ENCODE measurements at places on chromosomes 12 and 14.

DNA sequence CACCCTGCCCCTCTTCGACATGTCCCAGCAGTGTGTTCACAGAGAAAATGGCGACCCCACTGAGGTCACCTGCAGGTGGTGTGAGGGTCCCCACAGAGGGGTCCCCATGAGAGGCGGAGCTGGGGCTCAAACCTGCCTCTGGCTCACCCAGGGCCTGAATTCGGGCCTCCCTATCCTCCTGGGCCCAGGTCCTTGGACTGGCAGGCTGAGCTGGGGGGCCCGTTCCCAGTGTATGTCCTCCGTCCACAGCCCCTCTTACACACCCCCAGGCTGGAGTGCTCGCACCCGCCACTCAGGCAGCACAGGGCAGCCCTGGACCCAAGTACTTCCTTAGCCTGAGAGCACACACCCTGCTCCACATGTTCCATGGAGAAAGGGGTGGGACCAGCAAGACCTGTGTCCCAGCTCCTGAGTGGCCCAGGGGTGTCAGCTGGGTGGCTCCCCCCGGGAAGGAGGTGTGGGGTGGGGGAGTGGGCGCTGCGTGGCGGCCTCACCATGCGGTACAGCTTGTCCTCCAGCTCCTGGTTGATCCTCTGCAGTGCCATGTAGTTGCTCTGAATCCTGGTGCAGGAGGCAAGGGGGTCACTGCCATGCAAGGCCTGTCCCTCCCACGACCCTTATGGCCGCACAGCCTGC is 42.6 kb downstream of the BEGAIN start:
- DNase-seq = no peak

DNA sequence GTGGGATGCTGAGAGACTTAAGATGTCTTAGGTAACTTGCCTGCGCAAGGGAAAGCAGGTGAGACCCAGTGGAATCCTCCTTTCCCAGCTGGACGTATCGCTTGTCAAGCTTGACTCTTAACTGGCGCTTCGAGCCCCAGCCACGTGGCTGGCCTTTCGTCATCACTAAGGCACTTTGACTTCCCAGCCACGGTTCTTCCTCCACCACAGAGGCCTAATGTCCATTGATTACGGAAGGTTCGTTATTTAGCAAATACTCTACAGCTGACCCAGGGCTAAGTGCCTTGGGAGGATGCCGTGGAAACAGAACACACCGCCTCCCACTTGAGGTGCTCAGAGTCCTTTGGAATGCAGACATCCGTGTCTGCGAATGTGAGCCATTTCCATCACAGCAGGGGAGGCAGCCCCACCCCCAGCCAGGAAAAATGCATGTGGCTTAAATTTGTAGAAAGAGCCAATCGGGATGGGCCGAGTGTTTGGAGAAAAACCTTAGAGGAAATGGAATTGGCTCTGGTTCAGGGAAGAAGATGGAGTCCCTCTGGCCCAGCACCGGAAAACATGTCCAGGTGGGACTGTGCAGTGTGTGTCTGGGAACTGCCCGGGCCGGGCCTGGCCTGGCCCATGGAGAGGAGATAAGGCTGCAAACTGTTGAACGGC is 115.7 kb downstream of the PLXNC1 start:
- DNase-seq = no peak

GRCh38 chr12:65860600-65860999 is 36.3 kb downstream of the HMGA2 start:
- no peak for DNase-seq

DNA sequence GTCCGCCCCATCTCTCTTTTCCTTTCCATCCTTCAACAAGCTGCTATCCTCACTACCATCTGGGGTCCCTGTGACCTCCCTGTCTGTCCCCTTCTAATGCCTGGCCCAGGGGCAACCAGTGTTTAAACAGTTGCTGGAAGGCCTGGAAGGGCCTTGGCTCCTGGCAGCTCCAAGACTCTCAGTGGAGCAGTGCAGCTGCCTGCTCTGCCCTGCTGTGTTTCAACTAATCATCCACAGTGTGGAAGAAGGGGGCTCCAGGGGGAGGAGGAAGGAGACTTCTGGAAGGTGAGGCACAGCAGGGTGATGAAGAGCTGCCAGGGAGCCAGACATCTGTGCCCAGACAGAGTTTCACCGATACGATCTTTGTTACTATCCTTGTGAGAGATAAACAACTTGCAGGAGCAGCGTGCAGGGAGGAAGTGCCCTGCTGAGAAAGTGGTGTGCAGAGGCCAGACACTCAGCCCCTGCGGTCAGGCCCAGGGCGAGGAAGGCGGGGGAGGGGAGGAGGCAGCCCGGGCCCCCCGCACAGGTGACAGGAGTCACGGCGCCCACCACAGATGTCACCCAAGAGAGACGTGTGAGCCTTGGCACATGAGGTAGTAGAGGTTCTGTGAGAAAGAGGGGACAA is 1061.8 kb downstream of the BCL11B start:
- peak; percentile 53 for DNase-seq

- DNase-seq = peak; percentile 68
Observed at GRCh38 chr14:106694638-106695393, 1168.4 kb downstream of the TMEM121 start.

DNA sequence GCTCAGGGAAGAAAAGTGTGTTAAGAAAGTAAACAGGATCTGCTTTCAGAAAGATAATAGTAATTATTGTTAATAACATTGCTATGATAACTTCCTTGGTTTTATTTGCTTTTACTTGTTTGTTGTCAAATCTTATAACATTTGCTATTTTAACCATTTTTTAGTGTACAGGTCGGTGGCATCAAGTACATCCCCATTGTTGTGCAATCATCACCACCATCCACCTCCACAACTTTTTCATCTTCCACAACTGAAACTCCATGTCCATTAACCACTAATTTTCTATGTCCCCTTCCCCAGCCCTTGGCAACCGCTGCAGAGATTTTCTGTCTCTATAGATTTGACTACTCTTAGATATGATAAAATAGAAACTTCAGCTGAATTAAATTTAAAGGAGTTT is 22.7 kb upstream of the NUAK1 start:
- DNase-seq = no peak

- no peak for DNase-seq
Observed at GRCh38 chr14:92471919-92472318, 41.7 kb upstream of the RIN3 start.

DNA sequence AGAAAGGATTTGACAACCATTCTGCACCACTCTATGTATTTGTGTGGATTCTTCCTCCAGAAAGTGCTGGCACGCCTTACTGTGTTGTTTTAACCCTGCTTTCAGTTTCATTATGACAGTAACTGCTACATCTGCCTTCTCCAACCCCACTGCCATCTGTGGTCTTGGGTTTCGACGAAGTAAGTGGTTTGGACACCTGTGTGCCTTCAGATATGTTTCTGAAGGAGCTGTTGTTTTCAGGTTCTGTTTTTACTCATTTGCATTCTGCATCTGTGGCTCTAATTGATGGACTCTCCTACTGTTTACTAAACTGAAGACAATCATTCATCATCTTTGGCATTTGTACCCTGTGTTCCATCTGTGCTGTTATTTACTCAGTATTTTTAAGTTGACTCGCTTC is 4.1 kb downstream of the TSHR start:
- peak; percentile 48 for DNase-seq

- no peak for DNase-seq
Observed at GRCh38 chr14:99725774-99726537, 41.9 kb downstream of the CYP46A1 start.

- no peak for DNase-seq
Observed at GRCh38 chr14:61647704-61648103, 47.6 kb upstream of the HIF1A start.

DNA sequence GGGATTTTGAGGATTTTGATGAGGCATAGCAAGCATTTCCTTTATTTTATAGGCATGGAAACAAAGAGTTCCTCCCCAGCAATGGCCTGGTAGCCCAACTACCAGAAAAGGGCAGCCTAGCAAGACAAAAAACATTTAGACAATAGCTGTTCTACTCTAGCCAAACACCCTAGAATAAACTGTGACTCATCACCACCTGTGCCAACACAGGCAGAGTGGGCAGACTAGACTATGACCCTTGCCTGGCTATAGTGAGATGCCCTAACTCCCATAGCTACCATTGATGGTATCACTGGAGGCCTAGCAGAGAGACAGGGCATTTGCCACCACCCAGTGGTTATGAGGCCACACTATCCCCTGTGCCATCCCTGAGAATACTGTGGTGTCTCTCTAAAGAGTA is 15.5 kb upstream of the CCER1 start:
- no peak for DNase-seq

DNA sequence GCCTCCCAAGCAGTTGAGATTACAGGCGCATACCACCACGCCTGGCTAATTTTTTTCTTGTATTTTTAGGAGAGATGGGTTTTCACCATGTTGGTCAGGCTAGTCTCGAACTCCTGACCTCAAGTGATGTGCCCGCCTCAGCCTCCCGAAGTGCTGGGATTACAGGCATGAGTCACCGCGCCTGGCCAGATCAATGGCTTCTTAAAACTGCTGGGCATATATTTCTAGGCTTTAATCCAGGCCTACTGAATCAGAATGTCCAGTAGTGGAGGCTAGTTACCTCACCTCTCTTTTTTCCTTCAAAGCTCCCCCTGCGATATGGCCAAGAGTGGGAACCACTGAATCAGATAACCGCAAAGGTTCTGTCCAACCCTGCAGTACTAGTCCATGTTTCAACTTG is 17.1 kb downstream of the POU6F1 start:
- no peak for DNase-seq

GRCh38 chr14:105093431-105094192 is 28.4 kb upstream of the GPR132 start:
- DNase-seq = peak; percentile 80

DNA sequence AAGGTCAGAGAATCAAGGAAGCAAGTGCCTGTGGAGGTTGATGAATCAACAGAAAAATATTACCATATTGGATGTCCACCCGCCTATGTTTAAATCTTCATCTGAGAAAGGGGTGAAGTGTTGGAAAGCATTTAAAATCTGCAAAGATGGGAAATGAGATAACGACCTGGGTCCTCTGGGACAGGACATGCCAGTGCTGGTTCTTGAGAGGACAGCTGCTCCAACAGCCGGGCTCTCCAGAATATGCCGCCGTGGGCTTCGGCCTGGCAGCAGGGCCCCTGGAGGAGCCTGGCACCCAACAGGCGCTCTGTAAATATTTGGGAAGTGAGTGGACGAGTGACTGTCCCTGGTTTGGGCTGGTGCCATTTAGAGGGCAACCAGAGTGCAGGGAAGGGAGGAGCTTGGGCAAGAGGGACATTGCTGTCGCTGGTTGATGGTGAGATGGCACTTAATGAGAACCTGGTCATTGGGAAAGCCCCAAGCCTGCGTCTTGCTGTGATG is 129.9 kb downstream of the KCNA5 start:
- no peak for DNase-seq

- DNase-seq = no peak
Observed at GRCh38 chr14:26761532-26761931, 163.7 kb upstream of the NOVA1 start.

DNA sequence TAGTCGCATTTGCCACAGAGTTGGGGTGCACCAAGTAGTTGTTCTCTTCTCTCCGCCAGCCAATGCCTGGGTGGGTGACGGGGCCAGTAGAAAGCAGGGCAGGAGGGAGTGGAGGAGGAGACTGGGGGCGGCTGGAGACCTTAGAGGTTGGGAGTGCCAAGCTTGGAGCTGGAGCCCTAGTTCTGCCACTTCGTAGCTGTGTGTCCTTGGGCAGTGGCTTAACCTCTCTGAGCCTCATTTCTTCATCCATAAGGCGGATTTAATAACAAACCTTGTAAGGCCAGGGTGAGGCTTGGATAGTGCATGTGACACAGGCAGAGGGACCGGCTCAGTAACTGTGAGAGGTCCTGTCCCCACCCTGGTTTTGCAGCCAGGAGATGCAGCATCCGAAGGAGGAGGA is 81.1 kb upstream of the LHX5 start:
- no peak for DNase-seq

DNA sequence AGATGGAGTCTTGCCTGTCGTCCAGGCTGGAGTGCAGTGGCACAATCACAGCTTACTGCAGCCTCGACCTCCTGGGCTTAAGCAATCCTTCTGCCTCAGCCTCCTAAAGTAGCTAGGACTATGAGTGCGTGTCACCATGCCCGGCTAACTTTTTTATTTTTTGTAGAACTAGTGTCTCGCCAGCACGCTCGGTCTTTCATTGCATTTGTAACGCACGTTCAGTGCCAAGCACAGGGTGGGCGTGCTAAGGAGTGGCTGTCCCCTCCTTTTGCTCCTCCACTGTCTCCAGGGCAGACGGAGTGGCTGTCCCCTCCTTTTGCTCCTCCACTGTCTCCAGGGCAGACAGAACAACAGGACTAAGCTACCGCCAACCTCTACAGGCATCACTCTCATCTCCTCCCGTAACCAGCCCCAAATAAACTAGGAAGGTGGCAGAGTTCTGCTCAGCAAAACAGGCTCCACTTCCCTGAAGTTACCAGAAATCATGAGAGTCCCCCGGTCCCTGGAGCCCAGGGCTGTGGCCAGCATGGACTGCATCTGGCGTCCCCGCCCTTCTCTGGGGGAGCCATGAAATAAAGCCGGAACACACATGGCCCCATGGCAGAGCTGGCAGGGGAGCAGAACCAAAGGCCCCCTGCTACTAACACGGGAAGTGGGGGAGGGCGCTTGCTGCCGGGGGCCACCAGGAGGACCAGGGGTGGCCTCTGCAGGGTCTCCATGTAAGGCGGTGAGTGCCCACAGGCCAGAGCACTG is 60.2 kb downstream of the CCDC88C start:
- DNase-seq = no peak

GRCh38 chr12:132494294-132495164 is 4.6 kb downstream of the FBRSL1 start:
- no peak for DNase-seq

GRCh38 chr12:49819786-49820185 is 8.4 kb downstream of the NCKAP5L start:
- no peak for DNase-seq

DNA sequence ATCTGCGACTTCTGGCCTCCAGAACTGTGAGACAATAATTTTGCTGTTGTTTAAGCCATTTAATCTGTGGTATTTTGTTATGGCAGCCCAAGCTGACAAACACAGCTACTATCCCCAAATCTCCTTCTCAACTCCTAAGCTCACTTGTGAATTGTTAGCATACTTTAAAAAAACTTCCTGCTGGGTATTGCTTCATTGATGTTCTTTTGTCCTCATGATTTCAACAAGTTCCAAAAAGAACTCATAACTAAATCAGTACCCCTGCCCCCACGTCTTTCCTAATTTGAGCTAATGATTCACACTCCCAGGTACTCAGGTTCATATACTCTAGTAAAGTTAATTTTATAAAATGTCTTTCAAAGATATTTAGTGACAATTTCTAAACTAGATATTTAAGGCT is 125.5 kb downstream of the MDGA2 start:
- DNase-seq = no peak

GRCh38 chr14:71142375-71143038 is 235.2 kb downstream of the PCNX1 start:
- DNase-seq = no peak

Measured in stimulated activated CD4-positive, alpha-beta T cell treated with anti-CD3 and anti-CD28 coated beads, Interleukin-4, amount 100 ng/mL, for 4 hours (primary cell).